ENCODE measurements at places on chromosomes 2 and 18.

DNA sequence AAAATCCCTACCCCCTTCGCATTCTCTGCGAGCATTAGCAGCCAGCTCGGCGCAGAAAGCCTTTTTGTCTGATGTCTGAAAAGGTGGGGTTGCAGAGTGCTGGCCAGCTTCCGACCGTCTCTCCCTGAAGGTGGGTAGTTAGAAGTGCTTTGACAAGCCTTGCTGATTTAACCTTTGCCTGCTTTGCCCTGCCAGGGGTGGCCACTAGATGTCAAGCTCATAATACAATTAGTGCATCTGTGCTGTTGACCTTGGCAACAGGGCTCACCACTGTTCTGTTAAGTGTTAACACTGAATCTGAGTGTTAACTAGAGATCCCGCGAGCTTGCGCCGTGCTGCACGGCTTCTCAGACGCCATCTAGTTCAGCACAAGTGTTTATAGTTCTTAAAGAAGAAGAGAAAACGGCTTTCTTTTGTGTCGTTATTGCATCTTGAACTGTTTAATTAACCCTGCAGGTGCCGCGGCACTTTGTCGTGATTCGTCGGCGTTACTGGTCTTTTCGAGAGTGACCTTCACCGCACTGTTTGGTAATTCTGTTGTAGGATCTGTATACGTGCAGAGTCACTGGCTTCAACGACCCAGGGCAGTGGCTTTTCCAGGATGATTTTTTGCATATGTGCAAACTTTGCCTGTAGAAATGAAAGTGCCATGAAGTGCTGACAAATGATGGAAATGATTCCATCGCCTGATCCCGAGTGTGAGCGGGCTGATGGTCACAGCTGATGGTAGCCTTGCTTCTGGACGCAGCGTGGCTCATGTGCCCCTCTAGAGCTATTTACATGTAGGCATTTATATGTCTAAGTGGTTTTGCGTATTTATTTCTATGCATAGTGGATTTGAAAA is 5.5 kb downstream of the SALL3 start:
- no peak for DNase-seq

GRCh38 chr2:126643972-126644371 is 12.0 kb upstream of the GYPC start:
- DNase-seq: no peak

- no peak for DNase-seq
Observed at GRCh38 chr18:35979112-35979511, 6.6 kb downstream of the RMP24 start.

DNA sequence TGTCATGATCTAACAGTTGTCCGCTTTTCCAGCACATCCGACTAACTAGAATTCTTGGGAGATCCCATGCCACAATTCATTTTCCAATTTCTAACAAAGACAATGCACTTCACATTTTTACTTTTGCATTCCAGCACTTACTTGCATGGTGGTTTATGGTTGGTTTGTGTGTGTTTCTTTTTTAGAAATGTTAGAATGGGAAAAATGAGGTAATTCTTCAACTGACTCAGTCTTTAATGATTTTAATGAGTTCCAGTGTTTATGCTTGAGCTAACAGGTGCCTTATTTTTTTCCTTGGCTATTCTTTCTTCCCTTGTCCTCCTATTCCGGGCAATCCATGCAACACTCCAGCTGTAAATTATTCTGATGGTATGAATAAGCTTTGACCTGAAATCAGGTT is 46.4 kb downstream of the SLC8A1 start:
- DNase-seq: no peak

GRCh38 chr2:150432312-150432625 is 55.2 kb downstream of the RND3 start:
- no peak for DNase-seq

- no peak for DNase-seq
Observed at GRCh38 chr2:177692042-177692782, 299.6 kb downstream of the AGPS start.

GRCh38 chr2:6079405-6079804 is 387.2 kb downstream of the SOX11 start:
- DNase-seq: no peak

DNA sequence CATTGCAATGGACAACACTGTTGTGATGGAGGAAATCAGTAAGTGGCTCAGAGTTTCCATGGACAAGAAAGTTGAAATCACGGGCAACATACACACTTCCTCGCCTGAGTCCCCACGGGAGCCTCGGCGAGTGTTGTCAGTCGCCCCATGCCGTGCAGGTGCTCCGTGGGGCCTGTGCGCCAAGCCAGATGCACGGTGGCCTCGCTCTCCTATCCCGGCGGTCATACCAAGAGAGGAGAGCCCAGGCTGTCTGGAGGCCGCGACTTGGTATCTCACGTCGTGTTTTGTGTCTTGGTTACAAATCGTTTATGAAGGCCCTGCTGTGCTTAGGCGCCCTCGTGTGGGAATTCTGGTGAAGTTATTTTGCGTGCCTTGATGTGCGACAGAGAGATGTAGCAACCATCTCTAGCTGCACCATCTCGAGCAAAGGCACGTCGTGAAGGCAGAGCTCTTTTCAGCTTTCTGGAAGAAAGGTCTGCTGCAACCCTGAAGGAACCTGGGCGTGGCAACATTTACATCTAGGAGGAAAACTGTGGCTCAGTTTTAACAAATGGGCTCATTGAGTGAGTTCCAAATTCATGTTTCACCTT is 21.8 kb downstream of the ATG4B start:
- peak; percentile 13 for DNase-seq

GRCh38 chr18:7601936-7602335 is 34.8 kb downstream of the PTPRM start:
- DNase-seq: no peak

GRCh38 chr2:189150033-189150432 is 29.5 kb downstream of the COL5A2 start:
- DNase-seq: no peak

- no peak for DNase-seq
Observed at GRCh38 chr2:168120730-168121129, 126.7 kb downstream of the STK39 start.

DNA sequence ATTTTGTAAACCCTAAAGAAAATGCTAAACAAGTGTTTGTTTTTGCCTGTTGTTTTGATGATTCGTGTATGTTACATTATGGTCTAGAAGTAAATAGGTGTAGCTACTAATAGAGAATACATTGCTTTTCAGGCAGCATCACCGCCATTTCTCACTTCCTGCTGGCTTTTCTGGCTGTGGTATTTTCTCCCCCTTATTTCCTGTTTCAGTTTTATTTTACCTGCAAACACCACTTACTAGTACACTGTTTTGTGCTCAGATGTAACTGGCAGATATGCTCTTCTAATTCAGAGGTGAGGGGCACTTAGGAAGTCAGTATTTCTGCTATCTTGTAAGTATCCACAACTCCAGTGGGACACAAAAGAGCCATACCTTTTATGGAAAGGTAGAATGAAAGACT is 38.1 kb upstream of the SLC3A1 start:
- no peak for DNase-seq

DNA sequence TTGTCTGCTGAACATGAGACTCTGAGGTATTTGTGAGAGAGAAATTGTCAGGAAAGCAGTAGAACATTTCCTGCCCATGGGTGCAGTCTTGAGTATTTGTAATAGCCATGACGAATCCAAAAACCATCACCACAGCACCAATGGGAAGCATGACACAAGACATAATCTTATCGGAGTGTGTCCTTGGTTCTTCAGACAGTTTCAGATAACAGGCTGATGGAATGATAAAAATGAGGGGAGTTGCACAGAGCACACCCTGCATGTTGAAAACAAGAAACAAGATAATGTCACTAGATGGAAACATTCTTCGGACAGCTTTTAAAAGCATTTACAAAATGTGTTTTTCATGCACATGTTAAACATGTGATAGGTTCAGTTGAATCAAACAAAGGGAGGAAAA is 56.9 kb downstream of the SLC38A11 start:
- DNase-seq: no peak

GRCh38 chr2:144711630-144712549 is 192.0 kb upstream of the ZEB2 start:
- no peak for DNase-seq

- DNase-seq: no peak
Observed at GRCh38 chr2:71340176-71340575, 8.6 kb downstream of the ZNF638 start.

- DNase-seq: no peak
Observed at GRCh38 chr2:158114516-158114915, 12.8 kb downstream of the UPP2 start.

- no peak for DNase-seq
Observed at GRCh38 chr2:144310889-144311608, 208.9 kb downstream of the ZEB2 start.

- no peak for DNase-seq
Observed at GRCh38 chr2:102029405-102029804, 37.6 kb downstream of the IL1R2 start.

- no peak for DNase-seq
Observed at GRCh38 chr18:31192086-31192776, 29.6 kb upstream of the DSC1 start.

- no peak for DNase-seq
Observed at GRCh38 chr18:58392324-58393000, 236.4 kb downstream of the ALPK2 start.

DNA sequence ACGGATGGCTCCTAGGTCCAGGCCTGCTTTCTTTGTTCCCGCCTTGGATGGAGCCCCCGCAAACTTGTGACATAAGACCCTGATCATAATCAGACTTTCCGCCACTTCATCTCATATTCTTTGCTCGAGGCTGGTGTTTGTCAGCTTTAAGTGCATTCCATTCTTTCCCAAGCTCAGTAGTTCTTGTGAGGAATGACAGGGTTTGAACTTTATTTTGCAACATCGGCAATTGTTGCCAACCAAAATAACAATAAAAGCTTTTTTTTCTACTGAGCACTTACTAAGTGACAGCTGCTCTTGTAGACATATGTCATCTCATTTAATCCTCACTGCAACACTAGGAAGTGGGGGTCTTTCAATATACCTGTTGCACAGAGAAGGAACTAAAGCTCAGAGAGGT is 178.8 kb upstream of the ST6GAL2 start:
- DNase-seq: no peak

DNA sequence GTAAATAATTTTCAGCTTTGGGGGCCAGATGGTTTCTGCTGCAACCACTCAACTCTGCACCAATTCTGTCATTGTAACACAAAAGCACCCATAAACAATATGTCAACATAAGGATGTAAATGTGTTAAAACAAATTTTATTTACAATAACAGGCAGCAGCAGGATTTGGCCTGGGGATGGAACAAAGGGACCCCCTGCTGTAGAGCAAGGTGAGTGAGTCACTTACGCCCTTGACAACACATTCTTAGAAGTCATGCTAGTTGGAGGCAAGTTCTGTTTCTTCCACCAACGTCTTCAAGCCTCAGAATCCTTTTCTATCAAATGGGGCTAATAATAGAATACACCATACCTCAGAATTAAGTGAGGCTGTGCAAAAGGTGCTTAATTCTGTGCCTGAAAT is 610.2 kb upstream of the SYT4 start:
- no peak for DNase-seq

Data from T1000 (cell line).